Heart right ventricle (tissue), 16 donors: ENCODE measurements at places on chromosomes 7 and 10.

DNA sequence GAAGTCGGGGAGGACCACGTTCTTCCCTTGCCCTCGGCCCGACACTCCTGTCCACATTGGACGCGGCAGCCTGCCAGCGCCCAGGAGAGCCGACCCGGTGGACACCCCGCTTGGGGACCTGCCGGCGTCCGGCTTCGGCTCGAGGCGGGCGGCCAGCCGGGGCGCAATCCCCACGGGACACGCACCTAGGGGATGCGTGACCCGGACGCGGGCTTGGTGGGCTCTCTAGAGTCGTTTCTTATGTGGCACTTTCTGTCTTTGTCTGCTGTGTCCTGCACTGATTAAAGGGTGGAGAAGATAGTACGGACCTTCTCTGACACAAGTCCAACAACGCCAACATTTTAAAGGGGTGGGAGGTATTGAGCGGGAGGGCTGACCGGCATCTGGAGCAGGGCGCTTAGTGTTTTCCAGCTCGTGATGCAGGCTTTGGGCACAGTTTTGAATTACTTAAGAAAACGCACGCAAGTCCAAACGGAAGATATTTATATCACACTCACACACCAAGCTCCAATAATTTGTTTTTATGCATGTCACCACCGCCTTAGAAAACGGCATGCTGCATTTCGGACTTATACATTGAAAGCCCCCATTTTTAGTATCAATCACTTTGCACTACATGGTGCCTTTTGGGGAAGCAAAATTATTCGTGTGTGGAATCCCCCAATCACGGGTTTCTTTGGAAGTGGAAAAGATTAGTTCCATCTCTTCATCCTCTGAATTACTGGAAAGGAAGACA, 3.9 kb upstream of the SPAG6 start:
- no peak for DNase-seq

GRCh38 chr7:149849174-149849573, 11.0 kb downstream of the ZNF862 start:
- no peak for DNase-seq

GRCh38 chr7:52501696-52502095, 533.7 kb upstream of the POM121L12 start:
- DNase-seq, result no peak

- no peak for DNase-seq
Observed at GRCh38 chr7:70512761-70513160, 619.2 kb upstream of the GALNT17 start.

- no peak for DNase-seq
Observed at GRCh38 chr7:135993950-135994349, 16.8 kb upstream of the MTPN start.

GRCh38 chr7:131004371-131004770, 270.4 kb upstream of the KLF14 start:
- no peak for DNase-seq

GRCh38 chr10:86951184-86951761, 6.1 kb downstream of the MMRN2 start:
- no peak for DNase-seq

DNA sequence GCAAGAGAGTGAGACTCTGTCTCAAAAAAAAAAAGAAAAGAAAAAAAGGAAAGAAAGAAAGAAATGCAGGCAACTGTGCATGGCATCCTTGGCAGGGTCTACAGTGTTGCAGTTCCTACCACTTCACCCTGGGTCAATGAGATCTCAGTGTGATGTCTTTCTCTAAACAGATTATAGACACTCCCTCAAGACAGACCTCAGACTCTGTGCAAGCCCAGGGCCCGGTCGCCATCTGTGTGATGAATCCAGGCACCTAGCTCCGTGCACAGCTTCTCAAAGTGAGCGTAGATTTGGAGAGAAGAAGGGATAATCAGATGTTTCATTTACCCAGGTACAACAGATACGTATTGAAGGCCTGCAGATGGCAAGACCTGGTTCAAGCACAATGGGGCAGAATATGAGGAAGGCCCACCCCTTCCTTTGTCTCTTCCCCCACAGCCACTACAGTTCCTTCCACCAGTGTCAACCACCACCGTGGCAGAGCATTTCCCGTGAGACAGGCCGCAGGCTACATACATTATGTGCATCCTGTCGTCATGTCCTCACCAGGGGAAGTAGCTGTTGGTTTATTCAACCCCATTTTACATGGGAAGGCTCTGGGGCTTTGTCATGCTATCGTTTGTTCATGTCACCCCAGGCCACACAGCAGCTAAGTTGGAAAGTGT, 471.7 kb upstream of the GALNT17 start:
- DNase-seq, result no peak

- DNase-seq, result no peak
Observed at GRCh38 chr10:100567826-100568225, 32.1 kb downstream of the HIF1AN start.

DNA sequence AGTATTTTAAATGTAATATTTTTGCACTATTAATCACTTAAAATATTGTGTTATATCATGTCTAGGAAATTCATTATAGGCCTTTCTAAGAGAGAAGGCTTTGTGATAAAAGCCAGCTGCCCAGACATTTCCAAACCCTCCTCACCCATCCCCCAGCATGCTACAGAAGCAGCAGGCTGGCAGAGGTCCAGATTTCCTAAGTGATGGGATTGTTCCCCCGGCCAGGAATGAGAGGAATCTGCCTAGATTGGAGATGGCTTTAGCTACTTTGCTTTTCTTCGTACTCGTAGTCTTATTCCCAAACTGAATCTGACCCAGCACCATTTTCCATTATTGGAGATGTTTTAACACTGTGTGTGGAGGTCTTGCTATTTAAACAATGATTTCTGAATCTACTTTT, 29.4 kb downstream of the CDK14 start:
- DNase-seq, result no peak

GRCh38 chr10:4684434-4684833, 141.6 kb upstream of the AKR1E2 start:
- no peak for DNase-seq

- DNase-seq, result no peak
Observed at GRCh38 chr7:35993676-35994606, 159.1 kb upstream of the EEPD1 start.

- DNase-seq, result no peak
Observed at GRCh38 chr7:122383934-122384333, 79.4 kb upstream of the FEZF1 start.

DNA sequence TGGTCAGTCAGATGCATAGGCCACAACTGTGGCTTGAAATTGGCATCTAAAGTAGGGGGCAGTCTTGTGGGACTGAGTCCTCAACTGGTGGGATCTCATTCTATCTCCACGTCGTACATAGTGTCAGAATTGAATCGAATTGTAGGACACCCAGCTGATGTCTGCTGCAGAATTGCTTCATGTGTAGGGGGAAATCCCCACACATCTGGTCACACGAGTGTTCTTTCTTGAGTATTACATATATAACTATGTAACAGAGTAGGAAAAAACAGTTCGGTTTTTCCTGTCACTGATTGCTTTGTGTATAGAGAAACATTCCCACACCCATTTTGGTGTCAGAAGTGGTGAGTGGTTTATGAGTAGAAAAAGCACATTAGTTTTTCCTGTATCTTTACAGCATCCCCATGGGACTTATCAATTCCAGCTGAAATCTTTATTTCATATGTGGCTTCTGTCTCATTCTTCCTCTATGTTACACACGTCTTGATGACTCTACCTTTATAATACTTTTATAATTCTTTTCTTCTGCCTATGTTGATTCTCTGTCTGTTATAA, 79.4 kb upstream of the PCGF5 start:
- DNase-seq, result no peak

DNA sequence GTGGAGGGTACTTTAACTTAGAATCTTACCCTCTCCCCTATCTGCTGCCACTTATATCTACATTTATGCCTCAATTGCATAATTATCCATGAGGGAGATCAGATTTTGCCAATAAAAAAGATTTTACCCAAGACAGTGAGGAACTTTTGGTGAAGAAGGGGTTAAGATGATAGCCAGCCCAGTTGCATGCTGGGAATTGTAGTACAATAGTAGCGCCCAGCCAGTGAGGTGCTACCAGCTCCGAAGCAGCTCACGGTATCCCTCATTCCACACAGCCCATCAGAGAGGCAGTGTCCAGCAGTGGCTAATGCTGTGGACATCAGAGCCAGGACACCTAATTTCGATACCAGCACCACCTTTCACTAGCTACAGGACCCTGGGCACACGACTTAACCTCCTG, 5.9 kb upstream of the LGI1 start:
- DNase-seq, result no peak

DNA sequence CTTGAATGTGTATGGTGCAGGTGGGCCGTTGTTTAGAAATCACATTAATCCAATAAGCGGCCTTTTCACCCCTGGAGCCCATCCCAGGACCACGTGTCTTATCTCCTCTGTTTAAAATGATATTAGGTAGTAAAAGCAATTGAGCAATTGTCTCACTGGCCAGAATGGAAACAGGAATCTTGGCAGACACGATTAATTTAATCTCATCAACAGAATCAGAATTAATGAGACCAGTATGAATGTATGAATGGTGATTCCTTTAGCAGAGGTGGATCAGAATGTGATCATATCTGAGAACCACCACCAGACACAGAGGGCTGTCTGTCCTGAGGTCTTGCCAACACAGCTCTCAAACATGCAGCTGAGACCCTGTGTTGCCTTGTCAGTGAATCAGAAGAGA, 1591.4 kb downstream of the REEP3 start:
- no peak for DNase-seq

DNA sequence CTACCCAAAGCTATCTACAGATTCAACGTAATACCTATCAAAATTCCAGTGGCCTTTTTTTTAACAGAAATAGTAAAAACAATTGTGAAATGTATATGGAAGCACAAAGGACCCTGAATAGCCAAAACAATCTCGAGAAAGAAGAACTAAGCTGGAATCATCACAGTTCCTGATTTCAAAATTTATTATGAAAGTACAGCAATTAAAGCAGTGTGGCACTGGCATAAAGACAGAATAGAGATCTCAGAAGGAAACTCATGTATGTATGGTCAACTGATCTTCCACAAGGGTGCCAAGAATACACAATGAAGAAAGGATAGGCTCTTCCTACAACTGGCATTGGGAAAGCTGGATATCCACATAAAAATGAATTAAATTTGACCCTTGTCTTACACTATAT, 23.2 kb downstream of the PNLIPRP3 start:
- no peak for DNase-seq

DNA sequence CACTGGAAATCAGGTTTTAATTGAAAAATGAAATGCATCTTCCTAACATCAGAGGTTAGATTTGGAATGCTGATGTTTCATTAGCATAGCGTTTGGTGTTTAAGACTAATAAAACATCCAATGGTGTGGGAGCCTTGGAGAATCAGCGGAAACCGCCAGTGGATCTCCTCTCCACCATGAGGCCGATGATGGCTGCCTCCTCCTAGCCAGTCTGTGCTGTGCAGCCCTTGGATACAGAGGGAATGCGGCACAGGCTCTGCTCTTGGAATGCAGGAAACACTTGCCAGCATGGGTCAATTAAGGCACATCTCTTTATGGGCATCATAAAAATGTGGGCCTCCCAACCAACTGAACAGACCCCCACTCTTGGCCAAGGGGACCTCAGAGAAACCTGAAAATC, 259.9 kb downstream of the GLRX3 start:
- no peak for DNase-seq

- DNase-seq, result no peak
Observed at GRCh38 chr10:123295644-123296043, 141.4 kb downstream of the BUB3 start.

GRCh38 chr7:122350701-122351100, 46.2 kb upstream of the FEZF1 start:
- no peak for DNase-seq

DNA sequence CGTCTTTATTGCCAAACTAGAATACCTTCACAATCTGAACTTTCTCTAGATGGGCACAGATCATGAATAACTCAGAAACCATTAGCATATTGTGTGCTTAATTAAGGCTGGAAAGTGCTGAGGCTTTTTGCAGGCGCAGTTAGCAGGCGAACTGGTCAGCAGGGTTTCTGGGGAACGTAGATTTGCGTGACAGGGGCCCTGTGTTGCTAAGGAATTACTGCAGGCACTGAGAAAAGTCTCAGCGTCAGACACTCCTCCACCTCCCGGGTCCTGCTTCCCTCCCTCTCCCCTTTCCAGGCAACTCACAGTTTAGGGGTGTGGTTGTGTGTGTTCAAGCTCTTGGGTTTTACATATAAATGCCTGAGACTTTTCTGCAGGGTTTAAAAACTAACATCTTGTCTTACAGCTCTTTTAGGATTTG, 2.2 kb downstream of the MAP3K8 start:
- no peak for DNase-seq

DNA sequence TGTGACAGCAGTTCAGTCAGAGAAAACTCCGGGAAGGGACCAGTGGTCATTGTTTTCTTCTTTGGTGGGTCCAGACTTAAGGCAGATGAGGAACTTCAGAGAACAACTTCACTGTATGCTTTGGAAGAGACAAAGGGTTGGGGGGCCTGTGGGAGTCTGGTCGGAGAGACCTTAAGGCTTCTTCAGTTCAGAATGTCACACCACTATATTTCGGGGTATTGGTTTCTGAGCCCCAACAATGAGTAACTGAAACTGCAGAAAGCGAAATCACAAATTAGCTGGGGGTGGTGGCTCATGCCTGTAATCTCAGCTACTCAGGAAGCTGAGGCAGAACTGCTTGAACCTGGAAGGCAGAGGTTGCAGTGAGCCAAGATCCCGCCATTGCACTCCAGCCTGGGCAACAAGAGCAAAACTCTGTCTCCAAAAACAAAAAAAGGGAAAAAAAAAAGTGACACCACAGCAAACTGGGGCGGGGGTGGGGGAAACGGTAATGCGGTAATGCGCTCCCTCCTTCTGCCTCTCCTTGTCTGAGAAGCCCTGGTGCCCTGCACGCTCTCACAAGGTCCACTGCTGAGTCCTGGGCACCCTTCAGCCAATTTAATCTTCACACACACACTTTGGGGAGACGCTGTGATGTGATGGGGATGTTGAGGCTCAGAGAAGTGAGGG, 2.2 kb upstream of the ADIRF start:
- DNase-seq, result no peak

DNA sequence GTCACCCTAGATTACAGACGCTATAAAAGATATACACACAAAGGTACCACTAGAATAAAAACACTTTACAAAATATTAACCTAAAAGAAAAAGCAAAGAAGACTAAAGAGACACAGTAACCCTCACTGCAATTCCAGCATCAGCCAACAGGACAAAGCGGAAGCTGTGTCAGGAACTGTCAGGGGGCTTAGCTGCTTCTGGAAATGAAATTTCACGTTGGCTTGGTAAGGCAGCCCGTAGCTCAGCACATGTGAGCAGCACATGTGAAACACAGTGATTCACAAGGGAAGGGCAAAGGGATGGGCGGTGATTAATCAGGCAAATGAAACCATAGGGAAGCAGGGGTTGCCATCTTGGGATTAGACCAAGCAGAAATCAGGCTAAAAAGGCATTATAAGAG, 195.4 kb downstream of the MGMT start:
- DNase-seq, result no peak

GRCh38 chr7:3893151-3893788, 592.2 kb downstream of the SDK1 start:
- no peak for DNase-seq

DNA sequence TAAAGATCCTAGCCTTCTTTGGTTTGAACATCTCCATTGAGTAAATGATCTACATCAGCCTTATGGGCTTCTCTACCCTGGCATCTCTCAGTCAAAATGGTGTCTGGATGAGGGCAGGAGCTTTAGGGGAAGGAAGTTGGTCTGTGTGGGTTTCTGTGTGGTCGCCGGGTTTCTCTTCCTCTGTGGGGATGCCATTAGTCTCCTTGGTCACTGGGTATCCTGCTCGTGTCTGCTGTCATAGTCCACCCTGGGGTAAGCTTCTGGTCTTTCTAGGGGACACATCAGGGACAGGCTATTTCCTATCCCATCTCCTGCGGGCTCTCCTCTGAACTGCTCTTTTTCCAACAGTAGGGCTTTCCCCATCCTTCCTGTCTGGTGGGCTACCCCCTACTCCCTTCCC, 150.3 kb upstream of the NPY start:
- DNase-seq, result no peak
